Stimulated activated CD8-positive, alpha-beta memory T cell treated with anti-CD3 and anti-CD28 coated beads, Interleukin-15, amount 100 ng/mL, for 48 hours (primary cell): ENCODE measurements at places on chromosomes 12 and 14.

- no peak for DNase-seq
Observed at GRCh38 chr14:87896393-87897380, 96.3 kb downstream of the GALC start.

GRCh38 chr12:18908191-18908590, 170.3 kb downstream of the CAPZA3 start:
- no peak for DNase-seq

DNA sequence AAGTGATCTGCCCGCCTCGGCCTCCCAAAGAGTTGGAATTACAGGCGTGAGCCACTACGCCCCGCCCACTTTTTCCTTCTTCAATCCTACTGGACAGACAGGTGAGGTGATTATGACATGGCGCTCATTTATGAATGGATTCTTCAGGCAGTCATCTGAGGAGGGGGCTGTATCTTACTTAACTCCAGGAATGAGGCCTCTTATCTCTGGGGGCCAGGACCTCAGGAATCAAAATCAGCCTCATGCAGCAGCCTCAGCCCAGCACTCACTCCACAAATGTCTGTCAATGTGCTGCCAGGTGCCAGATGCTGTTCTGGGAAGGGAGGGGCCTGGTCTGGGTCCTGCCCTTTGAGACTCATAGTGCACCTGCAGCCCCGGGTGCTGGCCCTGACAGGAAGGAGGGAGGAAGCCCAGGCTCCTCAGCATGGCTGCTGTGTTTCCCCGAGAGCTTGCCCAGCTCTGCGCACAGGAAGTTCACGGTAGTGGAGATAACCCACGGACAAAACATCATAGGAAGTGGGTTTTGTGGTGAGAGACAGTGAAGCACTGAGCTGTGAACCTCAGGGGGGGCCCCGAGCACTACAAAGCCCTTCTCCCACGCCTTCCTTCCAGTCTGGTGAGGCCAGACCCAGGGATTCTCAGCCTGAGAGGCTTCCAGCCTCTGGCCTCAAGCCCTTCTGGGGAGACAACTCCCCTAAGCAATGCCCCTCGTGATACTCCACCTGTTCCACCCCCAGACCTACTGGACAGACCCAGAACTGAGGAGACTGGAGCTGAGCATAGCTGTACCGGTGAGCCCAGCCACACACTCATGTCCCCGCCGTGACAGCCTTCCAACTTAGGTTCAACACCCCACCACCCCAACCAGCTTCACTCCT, 22.3 kb downstream of the GALNT6 start:
- peak; percentile 82 for DNase-seq

DNA sequence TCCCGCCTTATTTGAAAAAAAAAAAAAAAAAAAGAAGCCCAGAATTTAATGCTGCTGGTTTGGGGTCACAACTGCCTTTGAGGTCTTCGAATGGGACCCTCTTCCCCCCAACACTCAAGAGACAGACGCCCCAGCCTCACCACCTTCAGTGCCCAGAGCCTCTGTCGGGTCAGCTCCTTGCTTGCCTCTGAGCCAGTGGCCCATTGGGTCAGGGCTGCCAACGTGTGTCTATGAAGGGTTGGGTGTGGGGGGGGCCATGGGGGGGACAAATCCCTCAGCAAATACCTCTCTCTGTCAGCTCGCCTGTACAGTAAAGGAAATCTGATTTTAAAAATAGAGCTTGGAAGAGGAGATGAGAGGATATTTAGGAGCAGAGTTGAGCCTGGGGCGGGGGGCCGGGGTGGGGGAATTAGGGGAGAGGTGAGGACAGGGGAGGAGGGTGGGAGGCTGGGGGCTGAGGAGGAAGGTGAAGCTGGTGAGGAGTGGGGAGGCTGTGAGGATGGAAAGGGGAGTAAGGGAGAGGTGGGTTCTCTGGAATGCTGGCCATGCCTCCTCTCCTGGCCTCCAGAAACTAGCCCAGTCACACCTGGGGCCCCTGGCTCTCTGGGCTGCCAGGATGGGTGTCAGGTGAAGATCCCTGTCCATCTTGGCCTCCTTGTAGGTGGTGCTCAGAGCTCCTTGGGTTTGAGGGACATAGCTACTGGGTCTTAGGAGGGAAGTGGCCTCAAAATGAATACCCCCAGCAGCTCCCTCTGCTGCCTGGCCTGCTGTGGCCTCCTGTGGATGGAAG, 13.3 kb downstream of the RTL1 start:
- DNase-seq: no peak

- DNase-seq: no peak
Observed at GRCh38 chr12:132899033-132899432, 11.6 kb upstream of the CHFR start.

DNA sequence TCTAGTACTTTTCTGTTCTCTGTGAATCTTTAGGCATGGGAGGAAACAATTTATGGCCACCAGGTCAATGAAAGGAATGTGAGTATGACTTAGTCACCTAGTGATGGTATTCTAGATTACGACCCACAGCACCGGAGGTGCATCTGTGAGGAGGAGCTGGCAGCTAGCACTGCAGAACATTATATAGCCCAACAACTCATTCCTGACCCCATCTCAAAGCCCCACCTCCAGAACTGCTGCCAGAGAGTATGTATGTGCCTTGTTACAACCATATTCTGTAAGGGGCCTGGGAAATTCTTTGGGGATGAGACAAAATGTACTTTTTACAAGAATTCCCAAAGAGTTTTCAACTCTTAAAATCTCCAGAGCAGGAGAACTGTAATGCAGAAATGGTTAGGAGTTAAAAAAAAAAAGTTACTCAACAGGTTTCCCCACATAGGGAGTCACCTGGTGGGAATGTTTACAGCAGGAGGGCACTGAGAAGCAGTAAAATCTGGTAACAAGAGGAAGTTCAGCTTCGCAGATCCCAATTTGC, 34.9 kb upstream of the CERS5 start:
- DNase-seq: no peak

DNA sequence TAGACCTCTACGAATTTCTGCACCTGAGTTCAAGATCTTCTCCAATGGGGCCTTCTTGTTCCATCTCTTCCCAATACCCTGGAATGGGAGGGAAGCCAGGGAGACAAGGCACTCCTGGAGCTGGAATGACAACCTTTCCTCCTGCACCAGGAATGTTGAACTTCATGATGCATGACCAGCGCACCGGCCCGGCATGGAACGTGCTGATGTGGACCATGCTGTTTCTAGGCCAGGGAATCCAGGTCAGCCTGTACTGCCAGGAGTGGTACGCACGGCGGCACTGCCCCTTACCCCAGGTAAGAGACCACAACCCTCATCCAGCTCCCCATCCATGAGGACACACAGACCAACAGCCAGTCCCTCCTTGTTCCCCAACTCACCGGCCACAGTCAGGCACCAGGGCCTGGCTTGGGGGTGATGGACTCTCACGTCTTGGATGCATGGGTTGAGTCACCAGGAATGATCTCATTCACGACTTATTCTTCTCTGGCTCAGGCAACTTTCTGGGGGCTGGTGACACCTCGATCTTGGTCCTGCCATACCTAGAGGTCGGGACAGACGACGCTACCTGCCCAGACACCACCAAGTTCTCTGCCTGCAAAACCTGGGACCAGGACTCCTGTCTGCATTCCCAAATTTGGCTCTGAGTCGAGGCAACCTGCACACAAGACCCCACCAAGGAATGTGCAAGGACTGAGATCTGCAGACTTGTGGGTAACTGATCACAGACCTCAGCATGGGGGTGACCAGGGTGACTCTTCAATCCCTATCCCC, 20.5 kb downstream of the SOAT2 start:
- DNase-seq: no peak

- DNase-seq: no peak
Observed at GRCh38 chr14:105184461-105184860, 3.3 kb upstream of the NUDT14 start.

DNA sequence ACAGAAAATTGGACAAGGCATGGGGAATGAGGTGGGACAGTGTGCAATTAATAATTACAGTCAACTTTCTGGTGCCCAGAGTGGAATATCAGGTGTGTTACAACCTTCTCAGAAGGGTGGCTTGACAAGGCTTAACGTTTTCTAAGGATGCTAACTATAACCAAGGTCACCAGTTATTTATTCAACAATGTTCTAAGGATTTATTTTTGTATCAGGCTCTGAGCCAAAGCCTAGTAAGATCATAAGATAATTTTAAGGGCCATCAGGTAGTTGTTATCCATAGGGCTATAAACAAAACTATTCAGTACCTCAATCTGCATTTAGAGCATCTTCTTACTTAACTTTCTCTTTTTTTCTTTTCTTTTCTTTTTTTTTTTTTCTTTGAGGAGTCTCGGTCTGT, 134.0 kb downstream of the TMTC1 start:
- DNase-seq: no peak

- no peak for DNase-seq
Observed at GRCh38 chr12:100755186-100755585, 39.4 kb upstream of the ANO4 start.

DNA sequence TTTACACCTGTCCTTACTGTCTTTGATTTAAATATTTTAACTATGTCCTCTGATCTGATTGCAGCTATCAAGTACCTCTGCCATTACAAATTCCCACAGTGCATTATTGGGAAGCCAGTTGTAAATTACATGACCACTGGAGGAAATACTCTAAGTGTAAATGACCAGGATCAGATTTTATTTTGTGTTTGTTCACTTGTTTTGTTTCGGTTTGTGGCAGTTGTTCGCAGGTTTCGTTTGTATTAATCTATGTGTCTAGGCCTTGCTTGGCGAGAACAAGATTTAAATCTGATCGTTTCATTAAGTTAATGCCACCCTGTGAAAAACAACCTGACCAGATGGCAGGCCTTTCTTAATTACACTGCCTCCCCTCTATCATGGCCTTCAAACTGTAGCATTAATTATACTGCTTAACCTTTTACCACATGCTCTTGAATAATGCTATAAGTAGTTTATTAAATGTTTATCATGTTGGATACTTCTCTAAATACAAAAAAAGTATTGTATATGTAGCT, 990.1 kb downstream of the TMTC2 start:
- DNase-seq: no peak

GRCh38 chr14:90535556-90536090, 138.8 kb downstream of the CALM1 start:
- DNase-seq: no peak

DNA sequence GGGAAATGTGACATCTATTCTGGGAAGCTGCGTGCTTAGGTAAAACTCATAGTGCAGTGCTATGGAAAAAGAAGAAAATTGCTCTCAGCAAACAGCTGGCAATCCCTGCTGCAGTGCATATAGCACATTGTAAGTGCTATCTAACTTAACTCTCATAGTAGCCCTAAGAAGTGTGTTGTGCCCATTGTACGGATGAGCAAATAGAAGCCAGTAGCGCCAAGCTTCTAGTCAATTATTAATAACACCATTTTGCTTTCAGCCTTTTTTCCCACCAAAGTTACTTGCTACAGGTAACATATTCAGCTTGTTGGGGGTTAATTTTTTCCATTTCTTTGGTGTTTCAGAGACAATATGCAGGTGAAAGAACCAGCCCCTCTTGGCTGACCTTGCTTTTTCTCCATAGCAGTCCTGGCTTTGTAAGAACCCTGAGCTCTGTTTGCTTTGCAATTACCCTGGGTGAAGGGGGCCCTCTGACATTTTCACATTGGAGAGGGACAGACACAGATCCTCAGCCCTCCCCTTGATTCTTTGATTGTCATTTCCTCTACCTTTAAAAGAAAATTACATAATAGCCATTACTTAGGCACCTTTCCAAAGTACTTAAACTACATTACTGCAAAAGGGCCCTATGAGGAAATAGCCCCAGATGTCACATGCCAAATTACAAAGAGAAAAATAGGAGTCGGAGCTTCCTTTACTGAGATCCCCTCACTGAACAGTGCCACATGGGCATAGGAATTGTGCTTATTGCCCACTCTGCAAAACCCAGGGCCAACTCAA, 576.2 kb upstream of the TBX3 start:
- DNase-seq: no peak

- DNase-seq: no peak
Observed at GRCh38 chr14:56515739-56516138, 63.9 kb upstream of the TMEM260 start.

DNA sequence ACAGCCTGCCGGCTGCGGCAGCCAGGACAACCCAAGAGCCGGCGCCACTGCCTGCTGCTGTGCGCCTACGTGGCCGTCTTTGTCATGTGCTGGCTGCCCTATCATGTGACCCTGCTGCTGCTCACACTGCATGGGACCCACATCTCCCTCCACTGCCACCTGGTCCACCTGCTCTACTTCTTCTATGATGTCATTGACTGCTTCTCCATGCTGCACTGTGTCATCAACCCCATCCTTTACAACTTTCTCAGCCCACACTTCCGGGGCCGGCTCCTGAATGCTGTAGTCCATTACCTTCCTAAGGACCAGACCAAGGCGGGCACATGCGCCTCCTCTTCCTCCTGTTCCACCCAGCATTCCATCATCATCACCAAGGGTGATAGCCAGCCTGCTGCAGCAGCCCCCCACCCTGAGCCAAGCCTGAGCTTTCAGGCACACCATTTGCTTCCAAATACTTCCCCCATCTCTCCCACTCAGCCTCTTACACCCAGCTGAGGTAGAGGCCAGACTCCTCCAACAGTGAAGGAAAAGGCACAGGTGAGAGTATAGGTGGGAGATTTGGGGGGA, 10.3 kb downstream of the ZBTB39 start:
- no peak for DNase-seq

DNA sequence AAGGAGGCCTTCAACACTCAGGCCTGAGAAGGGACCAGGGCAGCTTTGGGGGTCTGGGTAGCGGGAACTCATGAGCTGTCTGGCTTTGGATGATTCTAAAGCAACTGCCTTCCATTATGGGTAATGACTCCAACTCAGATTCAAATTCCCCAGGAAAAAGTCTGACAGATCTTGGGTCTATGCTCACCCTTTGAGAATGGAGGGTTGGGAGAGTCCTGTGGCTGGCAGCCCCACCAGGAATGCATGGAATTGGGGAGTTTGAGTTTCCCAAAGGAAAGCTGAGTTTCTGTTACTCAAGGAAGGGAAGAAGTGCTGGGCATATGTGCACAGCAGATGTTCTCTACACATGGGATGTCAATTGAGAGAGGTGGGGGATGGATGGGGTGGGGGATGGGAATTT, 22.4 kb upstream of the LTBP2 start:
- no peak for DNase-seq

- no peak for DNase-seq
Observed at GRCh38 chr12:24499151-24500146, 449.5 kb downstream of the BCAT1 start.

DNA sequence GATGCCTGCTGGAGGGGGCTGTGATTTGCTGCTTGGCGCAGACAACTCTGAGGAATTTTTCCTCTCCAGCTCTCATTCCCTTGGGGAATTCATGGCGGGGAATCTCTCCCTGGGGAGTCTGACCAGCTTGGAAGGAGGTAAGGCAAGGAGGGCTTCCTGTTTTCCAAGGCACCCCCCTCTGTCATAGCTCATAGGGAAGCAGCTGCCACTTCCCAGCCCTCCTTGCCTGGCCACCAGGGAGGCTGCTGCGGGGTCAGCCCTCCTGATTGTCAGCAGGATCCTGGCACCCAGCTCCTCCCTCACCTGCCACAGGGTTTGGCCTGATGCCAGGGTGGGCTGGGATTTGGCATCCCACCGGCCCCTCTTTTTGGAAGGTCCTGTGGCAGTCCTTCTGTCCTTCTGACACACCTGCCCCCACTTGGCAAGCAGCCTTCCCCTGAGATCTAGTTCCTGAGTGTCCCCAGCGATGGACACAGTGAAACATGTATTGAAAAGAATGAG, 74.9 kb downstream of the TSPAN9 start:
- no peak for DNase-seq
